ENCODE measurements at places on chromosomes 7 and 10.
A peak's percentile ranks its signal among the peaks of the same experiment; 100 is the strongest.

GRCh38 chr7:6252748-6253147, 19.7 kb downstream of the CYTH3 start:
- no peak for DNase-seq

DNA sequence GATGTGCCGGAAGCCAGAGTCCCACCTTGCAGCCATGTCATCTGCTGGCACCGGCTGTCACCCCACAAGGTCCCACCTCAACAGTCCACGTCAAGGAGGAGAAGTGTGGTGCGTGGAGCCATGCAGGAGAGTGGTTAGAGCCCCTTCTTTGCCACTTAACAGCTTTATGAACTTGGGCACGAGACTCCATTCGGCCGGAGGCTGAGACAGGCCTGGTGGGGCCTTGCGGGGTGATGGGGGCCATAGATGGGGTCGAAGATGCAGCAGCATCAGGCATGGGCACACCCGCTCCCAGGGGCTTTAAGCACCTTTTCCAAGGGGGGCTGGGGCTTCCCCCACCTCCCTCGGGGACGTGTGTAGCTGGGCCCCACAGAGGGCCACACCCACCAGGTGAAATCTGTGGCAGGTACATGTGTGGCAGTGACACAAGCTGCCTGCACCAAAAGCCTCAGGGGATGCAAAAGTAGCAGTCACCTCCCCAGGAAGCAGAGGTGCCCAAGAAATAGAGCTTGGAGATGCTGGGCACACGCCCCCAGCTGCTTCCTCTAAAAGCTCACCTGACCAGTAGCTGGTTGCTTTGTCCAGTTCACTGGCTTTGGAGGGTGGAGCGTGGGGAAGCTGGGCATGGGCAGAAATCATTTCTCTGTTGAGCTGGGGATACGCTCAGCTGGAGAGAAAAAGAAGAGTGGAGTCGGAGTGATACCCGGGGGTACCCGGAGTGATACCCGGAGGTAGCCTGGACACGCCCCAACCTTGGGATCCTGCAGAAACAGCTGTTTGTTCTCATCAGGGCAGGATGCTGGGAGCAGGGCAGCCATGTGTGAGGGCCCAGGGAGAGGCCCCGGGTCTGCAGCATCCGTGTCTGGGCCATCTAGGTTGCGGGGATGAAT, 199.8 kb downstream of the EBF3 start:
- no peak for DNase-seq

- no peak for DNase-seq
These were observed at the start of gene IRF5 for GRCh38 chr7:128937647-128938543. Gene IRF5, plus strand, starts transcription at chr7:128937927. Its CDS starts 4,155 bp downstream, at chr7:128942082.

DNA sequence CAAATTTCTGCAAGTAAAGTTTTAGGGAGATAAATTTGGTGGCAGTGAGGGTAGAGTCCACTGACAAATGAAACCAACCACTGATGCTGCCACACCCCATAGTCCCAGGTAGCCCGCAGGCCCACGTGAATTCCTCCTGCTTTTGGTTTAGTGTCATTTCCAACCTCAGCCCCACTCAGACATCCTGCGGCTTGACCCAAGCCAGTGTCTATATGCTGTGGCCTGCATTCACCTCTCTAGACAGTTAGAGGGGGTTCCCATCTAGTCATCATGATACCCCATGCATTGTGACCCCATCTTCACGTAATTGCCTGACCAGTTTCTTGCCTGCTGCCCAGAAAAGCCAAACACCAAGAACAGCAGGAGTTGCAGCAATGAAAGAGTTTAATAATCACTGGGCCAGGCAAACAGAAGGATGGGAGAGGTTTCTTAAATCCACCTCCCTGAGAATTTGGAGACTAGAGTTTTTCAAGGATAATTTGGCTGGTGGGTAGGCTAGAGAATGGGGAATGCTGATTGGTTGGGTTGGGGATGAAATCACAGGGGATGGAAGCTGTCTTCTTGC, 332.0 kb upstream of the GALNT17 start:
- DNase-seq: no peak

DNA sequence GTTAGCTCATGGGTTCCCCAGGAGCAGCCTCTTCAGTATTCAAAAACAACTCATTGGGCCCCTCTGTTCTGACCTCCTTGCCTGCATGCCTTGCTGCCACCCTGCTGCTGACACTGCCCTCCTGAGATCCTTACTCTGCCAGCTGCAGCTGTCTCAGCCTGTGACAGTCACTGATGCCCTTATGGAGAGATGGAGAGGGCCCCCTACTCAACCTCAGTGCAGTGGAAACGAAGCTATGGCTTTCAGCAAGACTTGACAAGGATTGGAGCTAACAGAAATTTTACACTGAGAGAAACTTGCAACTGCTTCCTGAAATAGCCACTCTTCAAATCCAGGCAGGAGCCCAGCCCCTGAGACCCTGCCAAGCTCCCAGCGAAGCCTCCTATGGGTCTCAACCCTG, 678.3 kb upstream of the C7orf33 start:
- DNase-seq: no peak

DNA sequence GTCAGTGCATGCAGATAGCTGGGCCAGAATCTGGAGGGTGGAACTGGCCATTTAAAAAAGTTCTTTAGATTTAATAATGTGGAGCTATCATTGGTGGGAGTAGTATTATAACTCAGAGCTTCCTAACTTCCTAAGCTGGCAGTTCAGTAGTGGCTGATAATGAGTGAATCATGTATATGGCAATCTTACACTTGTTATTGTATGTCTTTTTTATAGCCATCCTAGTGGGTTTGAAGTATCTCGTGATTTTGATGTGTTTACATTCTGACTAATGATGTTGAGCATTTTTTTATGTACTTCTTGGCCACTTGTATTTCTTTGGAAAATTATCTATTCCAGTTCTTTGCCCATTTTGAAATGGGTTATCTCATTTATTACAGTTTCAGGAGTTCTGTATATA, 15.4 kb downstream of the TFAM start:
- no peak for DNase-seq

DNA sequence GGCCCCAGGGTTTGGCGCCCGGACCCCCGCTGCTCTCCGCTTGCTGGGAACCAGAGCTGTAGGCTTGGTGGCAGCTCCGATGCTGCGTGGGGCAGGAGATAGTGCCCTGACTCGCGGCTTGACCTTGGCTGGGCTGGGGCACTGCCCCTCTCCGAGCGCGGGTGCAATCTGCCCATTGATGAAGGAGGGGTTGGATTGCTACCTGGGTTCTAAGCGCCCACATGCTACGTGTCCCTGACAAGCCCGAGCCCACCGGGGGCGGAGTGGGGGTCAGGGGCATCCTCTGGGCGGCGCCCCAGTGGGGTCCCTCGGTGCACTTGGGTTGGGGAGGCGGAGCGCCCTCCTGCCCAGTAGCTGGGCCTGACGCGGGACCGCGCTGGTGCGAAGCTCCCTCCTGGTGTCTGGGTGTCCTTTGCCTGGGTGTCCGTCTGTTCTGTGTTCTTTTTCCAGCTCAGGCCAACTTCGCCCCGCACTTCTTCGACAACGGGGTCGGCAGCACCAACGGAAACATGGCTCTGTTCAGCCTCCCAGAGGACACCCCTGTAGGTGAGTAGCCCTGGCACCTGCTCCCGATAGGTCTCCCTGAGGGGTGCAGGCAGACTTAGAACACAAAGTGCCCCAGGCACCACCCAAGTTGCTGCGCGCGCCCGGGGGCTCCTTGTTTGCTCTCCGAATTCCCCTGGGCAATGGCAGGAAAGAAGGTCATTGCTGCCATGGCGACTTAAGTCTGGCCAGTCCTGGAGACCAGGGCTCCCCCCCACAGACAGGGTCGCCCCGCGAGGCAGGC, 900 bp downstream of the CDHR1 start:
- DNase-seq: no peak

- DNase-seq: no peak
These were observed 119.1 kb downstream of the PRKCQ start for GRCh38 chr10:6460861-6461409.

DNA sequence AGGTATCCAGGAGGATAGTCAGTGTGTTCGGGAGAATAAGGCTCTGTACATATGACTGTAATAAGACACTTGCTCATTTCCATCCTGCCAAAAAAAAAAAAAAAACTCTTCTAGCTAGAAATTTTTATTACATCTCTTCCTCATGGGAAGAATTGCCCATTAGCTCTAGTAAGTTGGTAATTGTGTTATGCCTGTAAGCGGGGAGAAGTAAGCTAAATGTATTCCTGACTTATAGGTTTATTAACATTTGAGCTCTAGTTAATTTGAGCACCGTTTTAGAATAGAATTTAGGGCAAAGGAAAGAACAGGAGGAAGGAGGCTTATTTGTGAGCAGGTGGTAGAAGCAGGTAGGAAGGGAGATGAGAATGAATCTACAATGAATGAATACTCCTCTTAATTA, 1210.6 kb downstream of the SORCS1 start:
- no peak for DNase-seq

GRCh38 chr10:127690176-127690835, 46.7 kb upstream of the FOXI2 start:
- DNase-seq: no peak

- peak; percentile 68 for DNase-seq
These were observed 11.7 kb downstream of the NOBOX start for GRCh38 chr7:144391823-144392255.

DNA sequence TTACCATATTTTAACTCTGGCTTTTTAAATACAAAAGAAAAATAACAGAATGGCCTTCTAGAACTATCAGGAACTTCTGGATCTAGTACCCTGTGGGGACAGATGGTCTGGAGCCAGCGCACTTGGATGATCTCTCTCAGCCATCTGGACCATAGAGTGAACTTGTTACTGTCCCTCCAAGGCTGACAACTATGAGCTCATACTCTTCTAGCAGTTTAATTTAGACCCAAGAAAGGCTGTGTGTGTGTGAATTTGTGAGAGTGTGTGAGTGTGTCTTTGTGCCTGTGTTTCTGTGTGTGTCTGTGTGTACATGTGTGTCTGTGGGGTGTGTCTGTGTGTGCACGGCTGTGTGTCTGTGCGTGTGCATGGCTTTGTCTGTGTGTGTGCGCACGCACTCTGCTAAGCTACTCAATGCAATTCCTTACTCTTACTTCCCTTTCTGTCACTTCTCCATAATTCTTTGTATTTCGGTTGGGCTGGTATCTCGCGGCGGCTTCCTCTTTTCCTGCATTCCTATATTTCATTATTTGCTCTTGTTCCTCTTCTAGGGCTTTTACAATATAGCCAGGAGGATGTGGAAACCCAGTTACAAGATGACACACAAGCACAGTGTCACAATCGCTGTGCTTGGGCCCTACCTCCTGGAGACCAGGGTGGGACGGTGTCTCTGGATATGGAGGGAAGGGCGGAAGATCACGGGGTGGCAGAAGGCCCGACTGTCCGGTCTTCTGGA, 51.9 kb downstream of the IKZF1 start:
- peak; percentile 100 for DNase-seq

DNA sequence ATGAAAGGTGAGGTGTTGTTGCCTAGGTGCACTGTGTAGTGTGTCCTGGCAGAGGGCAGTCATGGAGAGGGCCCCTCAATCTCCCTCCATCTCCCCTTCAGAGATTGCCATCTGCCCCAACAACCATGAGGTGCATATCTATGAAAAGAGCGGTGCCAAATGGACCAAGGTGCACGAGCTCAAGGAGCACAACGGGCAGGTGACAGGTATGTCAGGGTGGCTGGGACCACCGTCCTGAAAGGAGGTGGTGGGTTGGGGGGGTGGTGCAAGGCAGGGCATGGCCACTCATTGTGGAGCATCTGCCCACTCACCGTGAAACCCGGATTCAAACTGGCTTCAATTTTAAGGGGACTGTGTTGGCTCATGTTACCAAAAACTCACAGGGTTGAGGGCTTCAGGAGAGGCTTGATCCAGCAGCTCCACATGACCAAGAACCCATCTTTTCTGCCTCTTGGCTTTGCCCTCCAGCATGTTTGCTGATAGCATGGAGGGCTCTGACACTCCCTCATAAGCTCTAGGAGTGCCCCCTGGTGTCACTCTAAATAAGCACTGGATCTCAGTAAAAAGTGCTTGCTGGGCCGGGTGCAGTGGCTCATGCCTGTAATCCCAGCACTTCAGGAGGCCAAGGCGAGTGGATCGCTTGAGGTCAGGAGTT, 12.2 kb downstream of the ARPC1B start:
- peak; percentile 75 for DNase-seq

GRCh38 chr10:3805201-3805790, 20.3 kb upstream of the KLF6 start:
- DNase-seq: peak; percentile 82
